Activated B cell treated with CpG ODN at 0.5 μM for 24 hours (primary cell): ENCODE measurements at places on chromosomes 7 and 10. TPM values are rescaled to one million over a fixed set of nuclear protein-coding genes. Genes with fewer than 3 reads are reported as not detected.

DNA sequence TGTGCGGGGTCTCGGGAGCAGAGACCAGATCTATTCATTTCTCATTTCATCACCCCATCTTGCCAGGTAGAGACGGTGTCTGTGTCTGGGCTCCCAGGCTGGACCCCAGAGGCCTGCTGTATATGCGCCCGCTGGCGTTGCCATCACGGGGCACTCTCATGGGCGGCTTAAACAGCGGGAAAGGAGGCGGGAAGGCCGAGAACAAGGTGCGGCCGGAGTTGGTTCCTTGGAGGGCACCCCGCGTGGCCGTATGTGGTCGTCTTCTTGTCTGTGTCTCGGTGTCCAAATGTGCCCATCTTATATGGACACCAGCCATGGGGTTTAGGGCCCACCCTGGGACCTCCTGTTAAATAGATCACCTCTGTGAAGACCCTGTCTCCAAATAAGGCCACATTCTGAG, 2.1 kb upstream of the CFAP46 start:
- DNase-seq: peak; percentile 12

- no peak for DNase-seq
These were observed 27.2 kb downstream of the HIPK2 start for GRCh38 chr7:139750459-139751095.

DNA sequence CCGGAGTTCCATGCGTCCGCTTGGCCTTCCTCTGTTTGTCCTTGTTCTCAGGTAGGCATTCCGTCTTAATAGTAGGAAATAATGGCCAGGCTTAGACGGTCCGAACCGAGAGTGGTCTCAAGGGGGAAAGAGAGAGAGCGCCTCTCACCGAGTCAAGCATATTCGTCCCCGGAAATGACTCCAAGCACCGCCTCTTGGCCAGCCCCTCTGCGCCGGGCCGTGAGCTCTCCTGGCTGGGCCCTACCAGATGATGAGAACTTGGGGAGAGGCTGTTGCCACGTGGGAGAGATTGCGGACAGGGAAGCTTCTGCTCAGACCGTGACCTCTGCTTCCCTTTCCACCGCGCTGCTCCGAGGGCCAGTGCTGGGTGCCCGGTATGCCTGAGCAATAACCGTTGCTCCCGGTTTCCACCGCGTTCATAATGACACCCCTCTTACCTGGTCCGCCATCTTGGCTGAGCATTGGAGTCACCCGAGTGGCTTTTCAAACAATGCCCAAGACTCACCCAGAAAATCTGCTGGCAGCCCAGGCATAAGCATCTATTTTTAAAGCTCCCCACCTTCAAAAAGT, 251.1 kb upstream of the SHH start:
- no peak for DNase-seq

IFIT3 gene
- total RNA-seq: 3.2 TPM in 2 replicates

GRCh38 chr10:49556723-49557122, 17.8 kb upstream of the ERCC6 start:
- no peak for DNase-seq

- no peak for DNase-seq
These were observed 494 bp downstream of the REPIN1 start for GRCh38 chr7:150368884-150369747.

- DNase-seq: no peak
These were observed 5.2 kb downstream of the NEUROD6 start for GRCh38 chr7:31335161-31335856.

- no peak for DNase-seq
These were observed 98.4 kb upstream of the PTPRZ1 start for GRCh38 chr7:121774563-121774962.

GRCh38 chr7:91289633-91290254, 25.5 kb downstream of the FZD1 start:
- no peak for DNase-seq

DNA sequence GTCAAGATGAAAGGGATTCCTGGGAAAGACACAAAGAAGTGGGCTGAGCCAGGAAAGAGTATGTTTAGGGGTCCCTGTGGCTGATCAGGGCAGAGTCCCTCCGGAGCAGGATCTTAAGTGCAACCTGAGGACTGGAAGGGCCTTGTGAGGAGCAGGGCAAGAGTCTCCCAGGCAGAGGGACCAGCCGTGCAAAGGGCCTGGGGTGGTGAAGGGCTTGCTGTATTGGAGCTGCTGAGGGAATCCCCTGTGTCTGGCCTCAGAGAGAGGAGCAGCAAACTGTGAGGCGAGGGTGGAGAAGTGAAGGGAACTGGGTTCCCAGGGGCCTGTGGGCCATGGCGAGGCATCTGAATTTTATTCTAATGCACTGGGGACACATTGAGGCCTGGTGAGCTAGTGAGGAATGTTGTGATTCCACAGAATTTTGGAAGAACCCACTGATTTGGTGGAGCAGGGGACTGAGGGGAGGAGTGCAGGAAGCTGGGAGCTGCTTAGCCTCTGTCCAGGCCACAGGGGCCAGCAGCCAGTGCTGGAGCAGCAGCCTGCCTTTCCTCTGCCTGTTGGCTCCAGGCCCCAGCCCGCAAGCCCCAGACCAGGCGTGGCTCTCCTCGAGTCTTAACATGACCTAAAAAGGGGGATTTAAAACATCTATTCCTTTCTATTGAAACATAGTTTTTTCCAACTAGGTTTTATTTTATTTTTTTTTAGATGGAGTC, 138.4 kb upstream of the IGFBP3 start:
- DNase-seq: no peak

DNAJC30 gene
- 13.7 and 14.2 TPM in 2 replicates for total RNA-seq

KAZALD1 gene
- 0.58 TPM in 1 of 2 replicates, not detected in the other for total RNA-seq
